ENCODE measurements at places on chromosomes 11 and 22.

- no peak for DNase-seq
Observed at GRCh38 chr22:36398601-36399471, 11.1 kb upstream of the MYH9 start.

GRCh38 chr22:45077286-45077685 is 67.5 kb upstream of the PHF21B start:
- DNase-seq: no peak

- DNase-seq: no peak
Observed at GRCh38 chr22:30249049-30250038, 2.8 kb upstream of the LIF start.

DNA sequence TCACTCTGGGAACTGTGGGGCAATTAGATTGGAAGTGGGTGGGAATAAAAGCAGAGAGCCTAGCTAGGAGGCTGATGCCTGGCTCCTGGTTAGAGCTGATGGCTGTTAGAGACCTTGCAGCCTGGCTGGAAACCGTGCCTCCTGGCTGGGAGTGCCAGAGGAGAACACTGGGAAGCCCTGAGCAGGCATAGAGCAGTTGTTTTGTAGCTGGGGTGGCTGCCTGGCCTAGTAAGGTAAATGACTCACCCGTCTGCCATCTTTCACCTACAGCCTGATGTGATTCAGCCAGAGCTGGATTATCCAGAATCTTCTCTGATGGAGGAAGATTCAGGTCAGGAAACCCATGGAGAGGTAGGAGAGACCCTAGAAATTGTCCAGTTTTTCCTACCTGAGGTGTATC is 6.1 kb downstream of the UQCR10 start:
- DNase-seq: no peak

- DNase-seq: no peak
Observed at GRCh38 chr11:132962041-132962440, 570.3 kb downstream of the OPCML start.

DNA sequence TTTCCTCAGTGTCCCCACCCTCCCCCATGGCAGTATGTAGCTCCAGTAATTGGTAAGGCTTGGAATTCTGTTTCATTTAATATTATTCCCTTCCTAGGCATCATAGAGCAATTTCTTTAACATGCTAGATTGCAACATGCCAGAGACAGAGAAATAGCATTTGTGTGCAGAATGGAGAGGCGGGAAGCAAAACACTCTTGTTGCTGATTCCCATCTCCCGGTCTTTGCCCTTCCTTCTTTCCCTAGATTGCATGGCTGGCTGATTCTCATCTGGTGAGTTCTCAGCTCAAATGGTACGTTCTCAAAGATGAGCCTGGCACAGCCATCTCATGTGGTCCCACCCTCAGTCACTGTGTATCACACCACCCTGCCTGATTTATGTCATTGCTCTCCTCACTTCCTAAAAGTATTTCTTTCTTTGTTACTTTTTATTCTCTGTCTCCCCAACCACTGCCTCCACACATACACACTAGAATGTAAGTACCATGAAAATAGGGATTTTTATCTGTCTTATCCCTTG is 66.9 kb downstream of the ARFGAP2 start:
- DNase-seq: no peak

DNA sequence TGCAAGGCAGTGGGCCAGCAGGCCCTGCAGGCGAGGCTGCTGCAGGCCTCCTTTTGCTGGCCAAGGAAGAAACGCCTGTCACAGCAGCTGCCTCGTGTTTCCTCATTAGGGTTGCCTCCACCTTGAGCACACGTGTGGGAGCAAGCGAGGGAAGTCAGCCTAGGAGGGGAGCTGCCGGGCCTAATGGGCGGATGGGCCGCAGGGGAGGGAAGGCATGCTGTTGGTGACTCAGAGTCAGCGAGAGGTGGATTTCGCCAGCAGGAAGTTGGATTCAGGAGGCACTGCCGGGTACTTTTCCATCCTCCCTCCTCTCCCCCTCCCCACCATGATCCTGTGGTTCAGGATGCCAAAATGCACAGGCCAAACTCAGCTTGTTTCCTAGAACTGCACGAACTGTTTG is 498.7 kb downstream of the METTL15 start:
- no peak for DNase-seq

DNA sequence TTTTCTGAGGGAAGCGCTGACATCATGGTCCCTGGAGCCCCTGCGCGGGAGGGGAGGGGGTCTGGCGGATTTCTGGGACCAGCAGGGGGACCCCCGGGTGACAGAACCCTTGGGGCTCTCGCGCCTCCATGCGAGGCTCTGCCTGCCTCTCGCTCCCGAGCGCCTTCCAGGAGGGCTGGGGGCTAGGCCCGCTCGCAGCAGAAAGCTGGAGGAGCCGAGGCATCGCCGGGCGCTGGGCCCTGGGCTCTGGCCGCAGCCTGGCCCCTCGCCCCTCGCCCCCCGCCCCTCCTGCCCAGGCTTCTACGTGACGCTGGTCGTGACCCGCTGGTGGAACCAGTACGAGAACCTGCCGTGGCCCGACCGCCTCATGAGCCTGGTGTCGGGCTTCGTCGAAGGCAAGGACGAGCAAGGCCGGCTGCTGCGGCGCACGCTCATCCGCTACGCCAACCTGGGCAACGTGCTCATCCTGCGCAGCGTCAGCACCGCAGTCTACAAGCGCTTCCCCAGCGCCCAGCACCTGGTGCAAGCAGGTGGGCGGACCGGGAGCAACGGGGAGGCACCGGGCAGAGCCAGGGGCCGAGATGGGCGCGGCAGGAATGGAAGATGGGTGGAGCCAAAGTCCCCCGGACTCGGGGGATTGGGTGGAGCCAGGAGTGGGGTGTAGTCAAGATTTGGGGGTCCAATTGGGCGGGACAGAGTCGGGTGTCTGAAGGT is 5.4 kb downstream of the BEST1 start:
- DNase-seq: no peak

DNA sequence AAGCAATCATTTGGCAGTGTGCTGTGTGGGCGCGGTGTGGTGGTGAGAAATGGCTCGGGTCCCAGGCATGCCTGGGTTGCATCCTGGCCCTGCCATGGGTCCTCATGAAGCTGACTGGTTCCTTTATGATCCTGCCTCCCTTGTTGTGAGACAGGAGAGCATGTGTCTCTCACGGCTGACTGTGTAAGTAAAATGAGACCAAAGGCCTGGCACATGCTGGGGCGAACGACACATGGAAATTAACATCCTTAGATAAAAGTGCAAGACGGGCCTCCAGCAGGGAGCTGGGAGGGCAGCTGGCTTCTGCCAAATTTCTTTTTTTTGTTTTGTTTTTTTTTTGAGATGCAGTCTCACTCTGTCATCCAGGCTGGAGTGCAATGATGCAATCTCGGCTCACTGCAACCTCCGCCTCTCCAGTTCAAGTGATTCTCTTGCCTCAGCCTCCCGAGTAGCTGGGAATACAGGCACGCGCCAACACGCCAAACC is 9.4 kb upstream of the FBLN1 start:
- DNase-seq: no peak

Data from stimulated activated CD4-positive, alpha-beta T cell treated with anti-CD3 and anti-CD28 coated beads, Interleukin-4, amount 100 ng/mL, for 48 hours (primary cell).